ENCODE measurements at places on chromosomes 1 and 21.

GRCh38 chr1:42130061-42130660 lies 23.0 kb upstream of the GUCA2B start:
- no peak for DNase-seq

DNA sequence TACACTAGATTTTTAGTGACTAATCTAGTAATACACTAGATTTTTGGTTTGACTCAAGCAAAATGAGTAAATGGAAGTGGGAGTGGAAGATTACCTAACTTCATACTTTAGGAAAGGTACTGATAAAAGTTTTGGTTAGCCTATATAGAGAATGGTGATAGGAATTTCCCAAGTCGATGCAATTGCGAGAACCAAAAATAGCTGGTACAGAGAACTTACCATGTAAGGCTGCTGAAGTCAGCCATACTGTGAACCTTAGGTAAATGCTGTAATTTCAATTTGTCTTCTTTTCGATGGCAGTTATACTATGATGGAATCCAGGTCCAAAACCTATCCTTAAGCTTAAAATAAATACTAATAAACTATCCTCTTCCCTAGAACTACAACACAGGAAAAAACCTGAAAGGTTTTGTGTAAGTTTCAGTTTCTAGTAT lies 4.6 kb downstream of the PNRC2 start:
- no peak for DNase-seq

- DNase-seq = no peak
These were observed 1.3 kb upstream of the NRIP1 start for GRCh38 chr21:15066123-15066575.

DNA sequence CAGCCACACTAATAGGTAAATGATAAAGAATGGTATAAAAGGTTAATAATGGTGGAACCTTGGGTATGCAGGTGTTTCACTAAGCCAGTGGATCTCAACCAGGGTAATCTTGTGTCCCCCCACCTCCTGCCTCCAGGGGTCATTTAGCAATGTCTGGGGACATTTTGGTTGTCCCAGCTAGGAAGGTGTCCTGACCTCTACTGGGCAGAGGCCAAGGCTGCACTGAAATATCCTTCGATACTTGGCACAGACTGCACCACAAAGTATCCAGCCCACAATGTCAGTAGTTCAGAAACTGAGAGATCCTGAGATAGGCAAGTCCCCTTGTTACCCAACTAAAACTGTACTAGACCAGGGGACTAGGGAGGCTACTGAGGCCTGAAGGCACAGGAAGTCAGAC lies 113.6 kb upstream of the TIAM1 start:
- no peak for DNase-seq

GRCh38 chr1:151934048-151934493 lies 24.8 kb upstream of the THEM4 start:
- DNase-seq = peak; percentile 37

DNA sequence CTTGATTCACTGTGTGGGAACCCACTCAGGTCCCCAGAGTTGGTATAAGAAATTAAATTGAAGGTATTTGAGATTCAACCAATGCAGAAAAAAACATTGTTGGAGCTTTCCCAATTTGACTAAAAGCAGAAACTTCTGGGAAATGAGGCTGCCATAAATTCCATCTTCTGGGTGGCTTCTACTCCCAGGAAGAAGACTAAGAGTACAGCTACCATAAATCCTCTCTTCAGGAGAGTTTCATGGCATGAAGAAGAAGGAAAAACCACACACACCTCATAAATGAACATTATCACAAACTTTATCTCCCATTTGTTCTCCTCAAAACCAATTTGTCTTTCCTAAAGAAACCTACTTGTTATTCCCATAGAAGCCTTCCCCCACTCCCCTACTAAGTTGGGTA lies 283.9 kb downstream of the DPYD start:
- DNase-seq = no peak

GRCh38 chr21:44816761-44817505 lies 929 bp downstream of the SUMO3 start:
- no peak for DNase-seq

- DNase-seq = no peak
These were observed 424.8 kb upstream of the PLXNA2 start for GRCh38 chr1:208668991-208669390.

DNA sequence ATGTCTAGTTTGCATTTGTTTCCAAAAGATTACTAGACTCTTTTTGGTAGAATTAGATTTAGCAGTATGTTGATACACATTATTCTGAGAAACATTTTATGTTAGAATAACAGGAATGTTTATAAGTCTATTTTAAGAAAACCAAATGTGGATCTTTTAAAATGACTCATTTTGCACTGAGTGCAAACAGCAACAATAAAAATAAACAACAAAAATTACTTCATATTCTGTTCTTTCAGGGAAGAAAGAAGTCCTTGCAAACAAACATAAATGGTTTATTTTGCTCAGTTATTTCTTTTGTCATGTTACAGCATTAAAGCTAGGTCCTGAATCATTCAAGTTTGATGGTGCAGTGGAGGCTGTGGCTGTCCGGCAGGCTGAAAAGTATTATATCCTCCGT lies 106.8 kb upstream of the TENT5C start:
- no peak for DNase-seq

GRCh38 chr21:29248124-29248523 lies 50.6 kb upstream of the BACH1 start:
- DNase-seq = no peak

DNA sequence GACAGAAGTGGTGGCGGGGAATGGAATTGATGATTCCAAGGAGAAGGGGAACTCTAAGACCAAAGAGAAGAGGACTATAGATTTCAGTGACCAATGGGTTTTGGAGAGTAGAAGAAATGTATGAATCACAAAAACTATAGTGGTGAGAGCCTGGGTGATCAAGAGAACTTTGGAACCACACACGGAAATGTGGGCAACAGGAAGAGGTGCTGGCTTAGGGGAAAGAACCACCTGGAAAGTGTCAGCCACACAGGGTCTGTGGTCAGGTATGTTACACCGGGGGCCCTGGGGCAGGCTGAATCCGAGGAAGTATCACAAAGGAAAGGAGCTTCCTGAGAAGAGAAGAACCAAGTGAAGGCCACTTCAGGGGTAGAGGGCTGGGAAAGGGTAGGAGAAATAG lies 11.5 kb upstream of the CHIA start:
- no peak for DNase-seq

DNA sequence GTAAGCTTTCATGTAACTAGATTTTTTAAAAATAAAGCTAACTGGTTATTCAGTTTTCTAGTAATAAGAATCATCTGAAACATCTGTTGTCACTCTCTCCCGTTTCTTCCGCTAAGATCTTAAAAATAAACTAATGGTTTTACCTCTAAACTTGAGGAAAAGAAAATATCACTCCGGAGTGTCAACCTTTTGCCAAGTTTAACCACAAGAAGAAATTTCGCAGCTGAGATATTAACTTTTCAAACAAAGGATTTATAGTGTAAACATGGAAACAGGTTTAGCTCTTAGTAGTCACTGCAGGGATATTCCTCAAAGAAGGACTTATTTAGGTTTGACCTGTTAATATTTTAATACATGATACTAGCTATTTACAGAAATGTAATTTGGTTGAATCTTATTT lies 954.9 kb downstream of the ADGRL2 start:
- DNase-seq = no peak

- DNase-seq = no peak
These were observed at the start of gene C1orf216 for GRCh38 chr1:35718492-35719336. Gene C1orf216, minus strand, starts transcription at chr1:35718884. Its CDS starts 2,563 bp downstream, at chr1:35716321.

- DNase-seq = no peak
These were observed 221.2 kb downstream of the SETD4 start for GRCh38 chr21:35838987-35839763.

GRCh38 chr1:63973005-63973419 lies 199.2 kb downstream of the ROR1 start:
- DNase-seq = no peak

- no peak for DNase-seq
These were observed 5.3 kb downstream of the MAN1C1 start for GRCh38 chr1:25621876-25622275.

DNA sequence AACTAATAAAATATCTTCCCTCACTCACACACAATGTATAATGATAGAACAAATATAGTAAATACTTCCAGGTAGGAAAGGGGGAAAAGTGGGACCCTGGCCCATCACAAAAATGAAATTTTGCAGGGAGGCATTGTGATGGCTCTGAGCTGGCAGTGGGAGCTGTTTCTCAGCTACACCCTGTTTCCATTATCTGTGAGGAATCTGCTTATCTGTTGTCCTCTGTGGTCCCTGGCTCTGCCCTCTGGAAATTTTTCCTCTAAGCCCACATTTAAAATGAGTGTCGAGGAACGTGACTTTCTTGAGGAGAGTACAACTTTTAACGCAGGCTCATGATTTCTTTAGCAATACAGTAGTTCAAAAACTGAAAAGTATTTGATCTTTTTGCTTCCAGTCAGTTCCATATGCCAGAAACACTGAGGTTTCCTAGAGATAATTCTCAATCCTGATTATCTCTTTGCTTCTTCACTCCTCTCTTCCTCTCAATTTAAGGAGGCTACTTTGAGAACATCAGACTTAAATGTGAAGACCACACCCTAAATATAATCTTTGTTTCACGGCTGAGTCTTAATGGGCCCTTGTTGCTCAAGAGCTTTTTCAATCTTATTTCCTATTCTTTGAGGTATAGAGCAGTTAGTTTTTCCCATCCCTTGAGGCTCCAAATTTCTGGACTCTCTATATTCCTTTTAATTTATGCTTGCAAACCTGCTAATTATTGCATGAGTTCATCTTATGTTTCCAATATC lies 5.0 kb upstream of the EEIG2 start:
- DNase-seq = no peak

GRCh38 chr1:99674115-99675064 lies 28.5 kb downstream of the PALMD start:
- no peak for DNase-seq

GRCh38 chr1:118317842-118318614 lies 133.0 kb upstream of the SPAG17 start:
- DNase-seq = peak; percentile 78

DNA sequence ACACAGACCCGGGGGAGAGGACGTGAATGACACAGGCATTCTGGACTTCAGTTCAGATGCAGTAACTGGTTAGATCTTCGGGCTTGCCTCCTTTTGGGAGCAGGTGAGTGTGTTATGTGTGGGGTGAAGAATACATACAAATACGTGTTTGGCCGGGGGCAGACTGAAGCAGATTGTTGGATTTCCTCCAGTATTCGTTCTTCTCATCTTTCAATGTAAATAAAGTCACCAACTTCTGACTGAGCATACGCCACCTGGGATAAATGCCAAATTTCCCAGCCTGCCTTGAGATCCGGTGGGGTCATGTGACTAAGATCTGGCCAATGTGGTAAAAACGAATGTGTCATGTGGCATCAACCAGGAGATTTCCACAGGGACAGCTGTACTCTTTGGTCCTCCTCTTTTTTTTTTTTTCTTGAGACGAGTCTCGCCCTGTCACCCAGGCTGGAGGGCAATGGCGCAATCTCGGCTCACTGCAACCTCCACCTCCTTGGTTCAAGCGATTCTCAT lies 189.8 kb downstream of the RGS7 start:
- DNase-seq = peak; percentile 5

GRCh38 chr1:191174298-191174697 lies 696.6 kb upstream of the BRINP3 start:
- no peak for DNase-seq

DNA sequence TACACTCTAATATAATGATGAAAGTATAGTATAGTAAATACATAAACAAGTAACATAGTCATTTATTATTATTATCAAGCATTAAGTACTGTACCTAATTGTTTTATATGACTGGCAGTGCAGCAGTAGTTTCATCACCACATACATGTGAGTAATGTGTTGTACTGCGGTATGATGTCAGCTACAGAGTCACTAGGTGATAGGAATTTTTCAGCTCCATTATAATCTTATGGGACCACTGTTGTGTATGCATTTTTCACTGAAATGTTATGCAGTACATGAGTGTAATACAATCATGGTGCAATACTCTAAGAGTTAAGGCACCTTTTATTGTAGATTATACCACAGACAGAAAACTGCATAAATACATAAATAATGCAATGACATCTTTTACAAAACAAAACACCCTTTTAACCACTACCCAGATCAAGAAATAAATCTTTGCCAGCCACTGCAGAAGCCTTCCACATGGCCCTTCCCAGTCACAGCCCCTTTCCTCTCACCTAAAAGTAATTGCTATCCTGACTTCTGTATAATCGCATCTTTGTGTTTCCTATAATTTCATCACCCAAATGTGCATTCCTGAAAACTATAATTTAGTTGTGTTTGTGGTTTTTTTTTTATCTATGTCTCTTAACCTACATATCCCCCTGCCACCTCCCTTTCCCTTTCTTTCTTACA lies 16.3 kb downstream of the ABCD3 start:
- DNase-seq = no peak

- no peak for DNase-seq
These were observed 11.2 kb downstream of the C4BPA start for GRCh38 chr1:207115269-207115668.

- no peak for DNase-seq
These were observed 11.6 kb downstream of the IVNS1ABP start for GRCh38 chr1:185305419-185305818.

GRCh38 chr1:78301141-78301540 lies 189.6 kb upstream of the PTGFR start:
- no peak for DNase-seq

DNA sequence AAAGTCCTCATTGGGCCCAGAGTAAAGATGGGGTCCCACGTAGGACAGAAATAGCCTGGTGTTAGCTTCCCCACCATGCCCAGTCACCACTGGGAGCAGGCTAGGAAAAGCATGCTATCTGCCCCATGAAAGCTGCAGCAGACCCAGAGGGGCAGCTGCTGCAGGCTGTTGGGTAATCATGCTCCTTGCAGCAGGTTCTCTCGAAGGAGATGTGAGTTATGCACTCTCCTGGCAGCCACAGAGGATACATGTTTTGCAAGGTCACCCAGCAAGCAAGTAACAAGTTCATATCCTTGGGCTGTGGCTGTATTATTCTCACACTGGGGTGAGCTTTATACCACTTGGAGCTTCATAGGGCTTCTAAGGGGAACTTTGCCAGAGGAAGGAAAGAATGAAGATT lies 9.1 kb upstream of the HEYL start:
- DNase-seq = no peak

- DNase-seq = no peak
These were observed 2.5 kb downstream of the DISC1 start for GRCh38 chr1:231629132-231629531.

All from NCI-H446 (cell line).